ENCODE measurements at places on chromosomes 12 and 14. TPM values are rescaled to one million over a fixed set of nuclear protein-coding genes. Genes with fewer than 3 reads are reported as not detected.

Gene C12orf56
- total RNA-seq = not detected

Gene ANKRD9
- total RNA-seq = 3.7 TPM

Gene STON2
- 87.4 TPM for total RNA-seq

Gene SLC25A47
- total RNA-seq = not detected

Gene SRSF9
- total RNA-seq = 284 TPM

Gene CLEC1B
- total RNA-seq = not detected

Gene SLC6A12
- 0.13 TPM for total RNA-seq

Measured in dermis microvascular lymphatic vessel endothelial cell (primary cell).